ENCODE measurements at places on chromosomes 11 and 22.
A peak's percentile ranks its signal among the peaks of the same experiment; 100 is the strongest.

DNA sequence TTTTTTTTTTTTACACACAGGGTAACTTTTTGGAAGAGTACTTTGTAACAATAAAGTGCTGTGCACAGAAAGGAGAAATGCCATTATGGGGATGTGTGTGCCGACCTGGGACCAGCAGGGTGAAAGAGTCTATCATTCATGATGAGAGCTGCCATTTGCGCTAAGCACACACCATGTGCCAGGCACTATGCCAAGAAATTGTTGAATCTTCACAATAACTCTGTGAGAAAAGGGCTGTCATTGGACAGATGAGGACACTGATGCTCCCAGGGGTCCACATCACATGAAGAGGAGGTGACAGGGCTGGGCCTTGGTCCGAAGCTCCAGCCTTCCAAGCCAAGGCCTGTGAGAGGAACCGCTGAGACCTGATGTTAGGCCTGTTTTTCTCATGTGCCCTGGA, 5.6 kb downstream of the DUSP18 start:
- no peak for DNase-seq

- DNase-seq, result no peak
Measured at GRCh38 chr11:65774525-65775306, 6.1 kb downstream of the AP5B1 start.

GRCh38 chr11:2599561-2600189, 100.1 kb downstream of the KCNQ1OT1 start:
- DNase-seq, result no peak

DNA sequence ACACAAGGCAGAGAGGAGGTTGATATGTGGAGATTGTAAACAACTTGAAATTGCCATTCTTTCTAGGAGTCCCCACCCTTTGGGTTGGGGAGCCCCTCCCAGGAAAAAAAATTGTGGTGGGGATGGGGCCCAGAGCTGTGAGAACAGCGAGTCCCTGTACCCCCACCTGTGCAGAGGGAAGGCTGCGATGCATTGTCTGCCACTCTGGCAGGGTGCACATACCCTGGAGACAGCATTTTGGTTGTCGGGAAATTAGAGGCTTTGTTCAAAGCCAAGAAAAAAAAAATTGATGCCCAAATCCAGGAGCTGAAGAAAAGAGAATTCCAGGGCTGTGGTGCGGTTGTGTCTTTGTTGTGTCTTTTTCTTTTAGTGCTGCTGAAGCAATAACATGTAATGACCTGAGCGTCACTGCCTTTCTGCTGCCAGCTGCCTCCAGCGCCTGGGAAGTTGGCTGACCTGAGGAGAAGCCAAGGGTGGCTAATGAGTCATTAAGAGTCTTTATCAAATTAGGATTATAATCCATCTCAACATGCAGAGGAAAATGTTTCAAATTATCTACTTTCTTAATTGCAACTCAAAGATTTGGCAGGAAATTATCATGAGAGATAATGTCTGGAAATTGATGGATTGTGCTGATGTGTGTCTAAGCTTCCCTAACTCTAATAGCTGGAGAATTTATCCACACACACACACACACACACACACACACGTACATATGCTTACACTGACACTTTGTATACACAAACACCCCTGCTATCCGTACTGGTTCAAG, 8.0 kb upstream of the PKNOX2 start:
- no peak for DNase-seq

- DNase-seq, result no peak
Measured at GRCh38 chr11:123822599-123822998, 16.4 kb upstream of the OR6M1 start.

GRCh38 chr11:75245356-75246005, 4.9 kb downstream of the TPBGL start:
- DNase-seq, result no peak

DNA sequence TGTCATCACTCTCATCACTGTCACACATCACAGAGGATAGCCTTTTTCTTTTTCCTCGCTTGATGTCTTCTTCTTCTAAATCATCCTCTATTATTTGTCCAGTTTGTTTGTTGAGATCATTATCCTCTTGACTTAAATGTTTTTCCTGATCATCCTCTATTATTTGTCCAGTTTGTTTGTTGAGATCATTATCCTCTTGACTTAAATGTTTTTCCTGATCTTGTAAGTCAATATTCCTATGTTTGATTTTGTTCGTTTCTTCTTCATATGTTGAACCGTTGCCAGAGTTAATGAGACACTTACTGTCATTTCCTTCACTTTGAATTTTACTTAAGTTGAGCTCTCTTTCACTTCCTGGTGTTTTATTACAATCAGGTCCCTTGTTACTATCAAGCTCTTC, 5.6 kb downstream of the CCDC82 start:
- no peak for DNase-seq

GRCh38 chr11:100719809-100720221, 32.7 kb downstream of the ARHGAP42 start:
- no peak for DNase-seq

DNA sequence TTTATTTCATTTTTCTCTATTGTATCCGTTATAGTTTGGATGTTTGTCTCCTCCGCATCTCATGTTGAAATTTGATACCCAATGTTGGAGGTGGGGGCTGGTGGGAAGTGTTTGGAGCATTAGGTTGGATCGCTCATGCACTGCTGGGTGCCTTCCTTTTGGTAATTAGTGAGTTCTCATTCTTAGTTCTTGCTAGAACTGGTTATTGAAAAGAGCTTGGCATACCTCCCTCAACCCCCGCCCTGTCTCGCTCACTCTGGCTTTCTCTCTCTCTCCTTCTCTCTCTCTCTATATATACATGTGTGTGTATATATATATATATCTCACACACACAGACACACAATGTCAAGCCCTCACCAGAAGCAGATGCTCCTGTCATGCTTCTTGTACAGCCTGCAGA, 978.7 kb downstream of the DLG2 start:
- no peak for DNase-seq

GRCh38 chr22:20316217-20316843, 3.5 kb downstream of the DGCR6L start:
- DNase-seq, result no peak

DNA sequence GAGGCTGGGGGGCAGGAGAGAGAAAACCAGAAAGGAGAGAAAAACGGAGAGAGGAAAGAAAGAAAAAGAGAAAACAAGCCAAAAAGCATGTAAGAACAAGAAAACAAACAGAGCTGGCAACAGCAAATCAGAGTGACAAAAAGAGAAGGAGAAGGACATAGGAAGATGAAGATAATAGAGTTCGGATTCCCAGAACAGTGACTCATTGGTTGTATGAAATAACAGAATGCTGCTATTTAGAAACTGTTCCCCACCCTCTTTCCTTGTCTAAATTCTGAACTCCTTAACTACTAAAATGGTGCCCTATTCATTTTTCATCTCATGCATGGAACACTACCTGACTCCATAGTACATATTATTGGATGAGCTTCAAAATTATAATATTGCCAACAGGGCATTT, 317.4 kb downstream of the C11orf87 start:
- DNase-seq, result no peak

DNA sequence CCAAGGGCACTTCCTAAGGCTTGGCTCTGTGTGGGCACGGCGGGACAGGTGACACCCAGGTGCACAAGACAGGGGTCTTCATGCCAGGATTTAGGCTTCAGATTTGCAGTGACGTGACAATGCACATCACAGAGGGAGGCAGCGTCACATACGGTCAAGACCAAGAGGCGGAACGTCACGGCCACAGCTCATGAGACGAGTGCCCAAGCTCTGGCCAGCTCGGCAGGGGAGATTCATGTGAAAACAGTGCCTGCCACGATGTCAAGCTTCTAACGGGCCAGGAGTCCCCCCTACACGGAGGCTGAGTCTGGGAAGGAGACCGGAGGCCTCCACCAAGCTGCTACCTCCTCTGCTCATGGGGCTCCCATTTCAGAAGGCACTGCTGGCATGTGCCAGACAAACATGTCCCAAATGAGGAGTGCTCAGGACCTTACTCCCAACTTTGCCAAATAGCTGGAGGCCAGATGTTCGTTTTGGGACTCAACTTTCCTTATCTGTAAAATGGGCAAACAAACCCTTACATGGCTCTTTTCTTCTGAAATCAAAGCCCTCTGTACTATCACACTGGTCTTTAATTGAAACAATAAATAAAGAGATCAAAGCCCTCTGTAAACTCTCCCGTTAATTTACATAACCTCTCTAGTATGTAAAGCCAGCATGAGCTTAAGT, 16.6 kb downstream of the VPS37C start:
- no peak for DNase-seq

DNA sequence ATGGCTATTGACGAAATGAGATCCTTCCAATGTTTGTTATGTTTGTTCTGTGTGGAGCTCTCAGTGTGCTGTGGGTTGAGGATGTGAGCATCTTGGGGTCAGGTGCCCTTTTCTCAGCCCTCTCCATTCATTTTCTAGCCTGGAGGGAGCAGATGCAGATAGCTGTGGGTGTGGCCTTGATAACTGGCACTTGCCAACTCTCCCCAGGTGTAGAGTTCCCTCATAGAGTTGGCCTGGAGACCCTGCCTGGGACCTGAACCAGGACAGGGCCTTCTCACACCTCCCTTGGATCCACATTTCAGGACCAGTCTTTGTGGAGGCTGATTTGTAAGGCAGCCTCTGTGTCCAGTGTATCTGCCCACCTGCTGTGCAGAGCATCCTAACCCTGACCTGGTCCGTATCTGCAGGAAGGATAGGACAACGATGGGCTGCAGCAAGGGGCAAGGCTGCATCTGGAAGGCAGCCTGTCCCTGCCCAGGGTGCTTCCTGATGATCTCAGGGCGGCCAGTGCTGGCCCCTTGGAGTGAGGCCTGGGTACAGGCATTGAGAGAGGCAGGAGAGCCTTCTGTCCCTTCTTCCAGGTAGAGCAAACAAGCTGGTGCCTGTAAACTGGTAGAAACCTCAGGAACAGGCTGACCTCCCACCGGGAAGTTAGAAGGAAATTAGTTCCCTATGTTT, 245.9 kb downstream of the TBC1D22A start:
- no peak for DNase-seq

DNA sequence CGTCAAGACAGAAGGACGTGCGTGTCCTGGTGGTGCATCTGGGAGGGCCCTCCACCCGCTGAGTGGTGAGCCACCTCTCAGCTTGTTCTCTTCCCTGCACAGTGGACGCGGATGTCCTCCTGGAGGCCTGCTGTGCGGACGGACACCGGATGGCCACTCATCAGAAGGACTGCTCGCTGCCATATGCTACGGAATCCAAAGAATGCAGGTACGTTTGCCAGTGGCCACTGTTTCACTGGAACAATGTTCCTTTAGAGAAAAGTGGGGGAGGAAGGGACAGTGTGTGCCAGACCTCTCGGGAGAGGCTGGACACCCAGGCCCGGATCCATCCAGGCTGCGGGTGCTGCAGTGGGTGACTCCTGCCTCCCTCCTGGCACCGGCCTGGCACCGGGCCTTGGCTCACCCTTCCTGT, 15.9 kb downstream of the FBLN1 start:
- no peak for DNase-seq

- no peak for DNase-seq
Measured at GRCh38 chr11:128777369-128778011, 83.6 kb downstream of the FLI1 start.

- peak; percentile 60 for DNase-seq
Measured at GRCh38 chr11:45354976-45355705, 69.0 kb upstream of the SYT13 start.

DNA sequence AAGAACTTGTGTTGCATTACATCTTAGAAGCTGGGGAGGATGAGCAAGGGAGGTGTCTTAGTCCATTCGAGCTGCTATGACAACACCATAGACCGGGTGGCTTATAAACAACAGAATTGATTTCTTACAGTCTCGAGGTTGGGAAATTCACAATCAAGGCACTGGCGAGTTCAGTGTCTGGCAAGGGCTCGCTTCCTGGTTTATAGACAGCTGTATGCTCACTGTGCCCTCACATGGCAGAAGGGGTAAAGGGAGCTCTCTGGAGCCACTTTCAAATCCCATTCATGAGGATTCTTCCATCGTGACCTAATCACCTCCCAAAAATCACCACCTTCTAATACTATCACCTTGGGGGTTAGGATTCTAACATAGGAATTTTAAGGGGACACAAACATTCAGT, 150.0 kb upstream of the NECTIN1 start:
- DNase-seq, result no peak

DNA sequence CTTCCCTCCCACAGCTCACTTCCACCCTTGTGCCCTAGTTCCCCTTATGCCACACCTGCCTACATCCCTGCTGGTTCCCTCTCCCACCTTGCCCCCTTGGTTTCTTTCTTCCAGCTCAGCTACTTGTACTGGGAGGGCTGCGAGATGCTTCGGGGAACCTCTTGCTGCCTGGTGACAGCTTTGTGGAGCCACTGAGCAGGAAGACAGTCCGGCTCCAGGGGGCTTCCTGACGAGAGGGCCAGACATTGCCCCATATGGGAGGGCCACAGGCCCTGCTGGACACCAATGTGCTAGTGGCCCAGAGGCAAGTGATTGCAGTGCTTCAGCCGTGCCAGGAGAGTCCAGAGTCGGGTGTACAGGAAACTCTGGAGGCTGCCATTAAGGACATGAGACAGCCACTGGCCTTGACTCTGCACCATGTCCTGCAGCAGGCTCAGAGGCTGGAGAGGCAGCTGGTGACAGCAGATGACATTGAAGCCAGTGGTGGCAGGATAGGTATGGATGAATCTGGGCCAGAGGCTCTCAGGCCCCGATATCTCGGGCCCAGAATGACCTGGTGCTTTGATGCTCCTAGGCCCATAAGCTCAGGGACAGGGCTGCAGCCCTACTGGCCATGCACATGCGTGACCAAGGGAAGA, 54.3 kb downstream of the BTG4 start:
- no peak for DNase-seq

Data from GM19239 (cell line).